ENCODE measurements at places on chromosomes 6 and 20.

GRCh38 chr20:4341804-4342485 is 326.6 kb upstream of the RNF24 start:
- DNase-seq = peak; percentile 49

GRCh38 chr20:40265825-40266533 is 423.1 kb downstream of the MAFB start:
- no peak for DNase-seq

DNA sequence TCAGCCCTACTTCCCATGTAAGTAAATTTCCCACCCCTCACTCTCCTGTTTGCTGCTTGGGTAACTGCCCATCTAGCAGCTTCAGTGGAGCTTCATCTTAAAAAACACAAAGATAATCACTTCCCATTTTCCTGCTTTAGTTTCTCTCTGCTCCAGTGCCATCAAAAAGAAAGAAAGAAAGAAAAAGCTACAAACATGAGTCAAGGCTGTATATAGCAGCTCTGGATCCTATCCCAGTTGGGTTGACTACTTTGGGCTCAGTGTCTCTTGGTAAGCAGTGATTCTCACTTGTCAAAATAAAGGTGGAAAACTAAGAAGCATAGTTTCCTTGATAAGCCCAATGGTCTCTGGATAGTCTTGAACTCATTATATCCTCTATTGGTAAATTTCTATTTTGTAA is 48.7 kb upstream of the SRPK1 start:
- DNase-seq = no peak

GRCh38 chr6:62152796-62153195 is 133.2 kb downstream of the KHDRBS2 start:
- DNase-seq = no peak

- DNase-seq = no peak
Measured at GRCh38 chr6:149150801-149151398, 166.6 kb upstream of the TAB2 start.

- no peak for DNase-seq
Measured at GRCh38 chr6:121441477-121441876, 6.0 kb downstream of the GJA1 start.

DNA sequence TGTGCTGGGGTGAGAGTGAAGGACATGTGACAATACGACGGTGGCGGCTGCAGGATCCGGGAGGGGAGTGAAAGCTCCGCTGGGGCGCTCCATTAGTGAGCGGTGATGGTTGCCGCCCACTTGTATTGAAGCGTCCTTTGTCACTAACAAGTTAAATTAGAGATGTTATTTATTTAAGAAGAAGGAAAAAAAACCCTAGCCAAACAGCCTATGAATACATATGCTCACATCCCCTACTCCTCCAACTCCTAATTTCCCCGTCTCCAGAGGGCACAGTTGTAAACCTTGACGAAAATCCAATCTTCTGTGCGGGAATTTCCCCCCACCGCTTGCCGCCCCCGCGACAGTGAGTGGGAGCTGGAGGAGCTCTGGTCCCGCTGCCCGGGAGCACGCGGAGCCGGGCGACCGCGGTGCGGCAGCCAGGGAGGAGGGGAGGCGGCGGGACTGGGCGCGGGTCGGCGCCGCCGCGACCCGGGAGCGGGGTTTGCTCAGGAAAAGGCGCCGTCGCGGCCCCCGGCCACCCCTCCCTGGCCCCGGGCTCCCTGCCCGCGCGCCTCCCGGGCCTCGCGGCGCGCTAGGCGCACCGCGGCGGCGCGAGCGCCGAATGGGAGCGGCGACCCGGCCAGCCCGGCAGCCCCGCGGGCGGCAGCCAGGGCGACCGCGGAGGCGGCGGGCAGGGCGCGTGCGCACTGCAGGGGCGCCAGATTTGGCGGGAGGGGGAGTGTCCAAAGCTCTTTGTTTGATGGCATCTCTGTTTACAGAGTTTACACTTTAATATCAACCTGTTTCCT is at the start of gene MYB:
Gene MYB, plus strand, starts transcription at position 767 of the 791 bp plus-strand sequence. CDS start 206 bp downstream, outside the sequence.
- DNase-seq = no peak

DNA sequence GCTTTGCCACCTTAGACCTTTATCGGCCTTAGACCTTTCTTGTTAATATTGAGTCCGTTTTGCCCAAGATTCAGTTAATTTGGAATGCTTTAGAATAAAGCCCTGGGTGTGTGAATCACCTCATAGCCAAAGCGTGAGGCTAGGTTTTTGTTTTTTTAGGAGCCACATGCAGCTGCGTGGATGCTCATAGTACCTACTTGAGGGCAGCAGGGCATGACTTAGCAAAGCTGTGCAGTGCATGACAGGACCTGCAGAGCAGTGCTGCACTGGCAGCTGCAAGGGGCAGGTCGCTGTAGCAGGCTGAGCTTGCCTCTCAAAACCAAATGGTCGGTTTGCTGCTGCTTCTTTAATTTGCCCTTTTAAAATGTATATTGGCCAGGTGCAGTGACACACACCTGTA is 116.1 kb downstream of the JAG1 start:
- no peak for DNase-seq

DNA sequence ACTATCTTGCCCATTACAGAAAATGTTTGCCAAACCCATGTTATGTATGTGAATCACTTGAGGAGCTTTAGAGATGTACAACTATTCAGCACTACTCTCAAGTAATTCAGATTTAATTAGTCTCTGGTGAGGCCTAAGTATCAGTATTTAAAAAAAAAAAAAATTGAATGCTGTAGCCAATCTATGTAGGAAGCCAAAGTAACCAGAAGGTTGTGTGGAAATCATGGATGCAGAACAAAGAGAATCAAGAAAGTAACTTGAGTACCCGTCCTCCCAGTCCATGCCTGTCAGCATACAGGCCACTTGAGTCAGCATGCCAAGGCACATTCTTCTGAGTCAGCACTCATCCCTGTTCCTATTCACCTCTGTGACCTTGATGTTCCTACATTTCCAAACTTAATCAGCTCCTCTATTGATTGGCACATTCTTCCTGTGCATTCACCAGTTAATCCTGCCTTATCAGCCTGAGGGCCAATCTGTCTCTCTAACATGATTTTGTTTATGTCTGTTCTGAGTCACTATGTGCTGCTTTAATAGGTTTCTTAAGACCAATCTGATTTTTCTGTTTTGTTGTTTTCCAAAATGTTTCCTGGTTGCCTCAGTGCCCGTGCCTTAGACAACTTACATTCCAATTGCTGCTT is 165.6 kb downstream of the KCNQ5 start:
- peak; percentile 74 for DNase-seq

- no peak for DNase-seq
Measured at GRCh38 chr20:34347571-34347970, 15.5 kb upstream of the ITCH start.

GRCh38 chr6:137277971-137278637 is 58.9 kb upstream of the IFNGR1 start:
- peak; percentile 51 for DNase-seq

GRCh38 chr6:74018825-74019224 is 322.8 kb downstream of the CD109 start:
- DNase-seq = no peak

DNA sequence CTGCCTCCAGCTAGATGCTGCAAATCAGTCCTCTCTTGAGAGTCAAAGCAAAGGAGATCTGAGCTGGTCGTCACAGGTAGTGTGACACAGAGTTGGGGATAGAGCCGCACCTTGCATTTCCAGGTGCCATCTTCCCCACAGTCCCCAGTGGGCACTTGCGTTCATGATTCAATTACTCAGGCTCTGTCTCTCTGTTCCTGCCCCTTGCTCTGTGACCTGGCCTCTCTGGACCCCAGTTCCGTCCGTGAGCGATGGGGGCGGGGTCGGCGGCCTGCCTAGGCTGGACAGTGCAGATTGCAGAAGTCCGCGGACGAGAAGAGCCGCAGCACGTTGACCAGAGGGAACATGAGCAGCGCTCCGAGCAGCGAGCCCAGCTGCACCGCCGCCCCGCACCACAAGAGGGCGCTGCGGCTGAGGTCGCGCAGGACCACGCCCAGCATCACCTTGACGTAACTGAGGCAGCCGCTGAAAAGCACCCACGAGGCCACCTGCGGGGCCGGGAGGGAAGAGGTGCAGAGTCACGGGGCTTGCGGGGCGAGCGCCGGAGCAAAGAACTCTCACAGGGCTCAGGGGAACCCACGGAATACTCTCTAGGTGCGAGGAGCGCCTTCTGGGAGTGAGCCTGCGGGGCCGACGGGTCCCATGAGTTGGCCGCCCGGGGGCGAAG is 7.4 kb downstream of the SLC52A3 start:
- DNase-seq = no peak

DNA sequence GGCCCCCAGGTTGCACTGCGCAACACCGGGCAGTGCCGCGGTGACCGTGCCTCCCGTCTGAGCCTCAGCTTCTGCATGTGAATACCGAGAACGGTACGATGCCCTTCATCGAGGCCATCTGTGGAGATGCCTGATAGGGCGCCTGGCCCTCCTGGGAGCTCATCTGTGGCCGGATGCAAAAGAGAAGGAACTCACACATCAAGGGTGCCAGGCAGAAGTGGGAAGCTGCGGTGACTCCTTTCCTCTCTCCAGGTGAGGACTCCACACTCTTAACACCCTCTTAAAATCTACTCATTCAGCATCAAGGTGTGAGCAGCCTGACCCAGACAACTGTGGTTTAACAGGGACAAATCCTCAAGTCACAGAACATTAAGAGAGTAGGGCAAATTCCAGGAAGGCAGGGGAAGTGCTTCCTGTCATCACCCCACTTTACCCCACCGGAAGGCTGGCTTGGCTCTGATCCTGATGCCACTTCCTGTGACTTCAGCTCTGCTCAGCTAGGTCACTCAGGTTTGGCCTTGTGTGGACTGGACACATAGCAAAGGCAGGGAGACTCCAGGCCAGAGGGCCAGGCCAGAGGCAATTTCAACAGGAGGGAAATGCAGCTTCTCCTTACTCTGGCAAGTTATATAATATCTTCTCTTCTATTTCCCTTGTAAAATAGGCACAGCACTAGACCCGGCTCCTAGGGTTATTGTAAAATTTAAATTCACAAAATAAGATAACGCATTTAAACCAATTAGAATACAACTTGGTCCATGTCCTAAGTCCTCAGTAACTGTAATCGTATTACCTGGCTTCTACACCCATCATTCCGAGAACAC is 69.4 kb downstream of the CPNE5 start:
- peak; percentile 27 for DNase-seq

GRCh38 chr20:60680554-60680953 is 571.5 kb upstream of the CDH4 start:
- DNase-seq = no peak

- DNase-seq = no peak
Measured at GRCh38 chr20:48921883-48922820, 641 bp downstream of the ARFGEF2 start.

DNA sequence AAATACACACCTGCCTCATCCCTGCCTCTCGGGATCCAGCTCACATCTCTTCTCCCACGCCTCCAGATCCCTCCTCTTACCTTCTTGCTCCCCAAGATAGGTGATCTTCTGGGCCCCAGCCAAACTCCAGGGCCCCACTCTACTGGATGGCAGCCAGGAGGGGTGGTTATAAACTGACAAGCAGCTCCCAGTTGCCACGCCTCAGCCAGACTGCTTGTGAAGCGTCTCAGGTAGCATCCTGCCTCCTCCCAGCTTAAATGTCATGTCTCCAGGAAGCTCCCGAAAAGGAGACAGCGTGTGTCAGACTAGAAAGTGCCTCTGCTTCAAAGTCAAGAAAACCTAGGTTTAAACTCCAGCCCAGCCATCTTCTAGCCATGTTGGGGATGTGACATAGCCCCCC is 114.1 kb downstream of the LRFN2 start:
- no peak for DNase-seq

- no peak for DNase-seq
Measured at GRCh38 chr6:147806697-147807096, 298.2 kb downstream of the SAMD5 start.

- DNase-seq = no peak
Measured at GRCh38 chr20:38969708-38970107, 7.6 kb downstream of the DHX35 start.

GRCh38 chr6:110654096-110654820 is 161.0 kb downstream of the CDK19 start:
- no peak for DNase-seq

DNA sequence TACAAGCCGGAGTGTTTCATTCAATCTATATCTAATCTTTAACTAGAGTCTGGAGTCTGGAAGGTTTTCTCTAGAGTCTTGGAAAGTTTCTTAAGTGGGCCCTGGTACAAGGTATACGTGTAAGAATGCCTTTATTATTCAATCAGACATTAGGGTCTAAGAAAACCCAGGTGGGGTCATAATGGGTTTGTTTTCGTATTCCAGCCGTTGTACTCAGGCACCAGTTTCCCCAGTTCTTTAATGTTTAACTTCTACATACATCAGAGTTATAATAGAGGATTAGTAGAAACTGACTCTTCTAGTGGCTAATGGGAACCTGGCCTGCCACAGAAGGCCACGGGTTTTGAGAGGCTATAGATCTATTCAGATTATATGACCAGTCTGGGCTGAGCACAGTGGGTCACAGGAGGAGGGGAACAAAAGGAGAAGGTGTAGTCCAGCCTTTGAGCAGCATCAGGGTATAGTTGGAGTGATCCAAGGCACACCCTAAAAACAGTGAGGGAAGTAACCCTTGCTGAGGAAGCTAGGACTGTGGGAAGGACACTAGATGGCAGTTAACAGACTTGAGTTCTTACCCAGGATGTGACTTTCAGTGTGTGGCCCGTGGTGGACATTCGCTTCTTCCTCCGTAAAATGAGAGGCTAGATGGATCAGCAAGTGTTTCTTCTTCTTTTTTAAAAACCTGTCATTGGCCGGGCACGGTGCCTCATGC is 15.5 kb downstream of the FAM83B start:
- DNase-seq = no peak

- DNase-seq = no peak
Measured at GRCh38 chr20:10603378-10603777, 70.4 kb downstream of the JAG1 start.

DNA sequence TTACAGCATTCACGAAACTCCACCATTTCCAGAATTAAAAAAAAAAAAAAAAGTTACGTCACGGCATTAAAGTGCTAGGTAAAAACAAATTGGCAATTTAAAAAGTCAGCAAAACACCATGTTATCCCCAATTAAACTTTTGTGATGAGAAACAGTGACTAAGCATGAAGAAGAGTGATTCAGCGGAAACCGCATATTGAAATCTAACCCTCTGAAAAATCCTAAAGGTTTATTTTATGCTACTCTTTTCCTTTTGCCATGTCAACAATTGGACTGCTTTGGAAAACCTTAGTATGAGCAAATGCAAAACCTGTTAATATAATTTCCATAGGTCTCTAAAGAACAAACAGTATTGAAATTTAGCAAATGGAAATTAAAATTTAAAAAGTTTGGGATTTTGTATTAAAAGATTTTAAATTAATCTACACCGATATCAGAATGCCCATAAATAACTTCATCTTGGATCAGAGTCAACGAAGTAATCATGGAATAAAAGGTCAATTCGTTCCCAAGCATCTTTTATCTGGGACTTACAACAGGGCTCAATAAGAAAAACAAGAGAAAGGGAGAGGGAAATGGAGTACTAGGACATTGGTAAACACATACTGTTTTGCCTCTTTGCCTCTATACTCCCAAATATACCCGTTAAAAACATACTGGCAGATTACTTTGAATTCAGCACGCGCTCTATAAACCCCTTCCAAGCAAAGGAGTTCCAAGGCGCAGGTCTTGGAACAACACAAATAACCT is 1.1 kb downstream of the FBXO30 start:
- DNase-seq = no peak

- no peak for DNase-seq
Measured at GRCh38 chr6:170224694-170225660, 65.9 kb downstream of the DLL1 start.

- DNase-seq = no peak
Measured at GRCh38 chr6:123745895-123746294, 57.8 kb upstream of the NKAIN2 start.
